ENCODE measurements at places on chromosomes 5 and 9.

- no peak for DNase-seq
Observed at GRCh38 chr5:112935675-112936074, 13.6 kb upstream of the REEP5 start.

DNA sequence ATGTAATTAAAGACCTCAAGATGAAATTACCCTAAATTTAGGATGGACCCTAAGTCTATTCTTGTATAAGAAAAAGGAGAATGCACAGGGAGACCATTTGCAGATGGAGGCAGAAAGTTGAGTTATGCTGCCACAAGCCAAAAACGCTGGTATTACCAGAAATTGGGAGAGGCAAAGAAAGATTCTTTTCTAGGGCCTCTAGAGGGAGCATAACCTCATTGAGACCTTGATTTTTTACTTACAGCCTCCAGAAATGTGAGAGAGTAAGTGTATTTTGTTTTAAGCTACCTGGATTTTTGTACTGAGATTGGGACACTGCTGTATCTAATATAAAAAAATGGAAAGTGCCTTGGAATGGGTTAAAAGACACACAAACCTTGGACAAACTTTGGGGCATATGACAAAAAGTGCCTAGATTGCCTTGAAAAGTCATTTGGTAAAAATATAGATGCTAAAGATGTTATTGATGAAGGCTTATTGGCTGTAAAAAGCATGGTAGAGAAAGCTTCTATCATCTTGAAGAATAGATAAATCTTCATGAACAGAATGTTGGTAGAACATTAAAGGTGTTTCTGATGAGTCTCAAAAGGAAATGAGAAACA is 174.7 kb upstream of the PRDM9 start:
- no peak for DNase-seq

DNA sequence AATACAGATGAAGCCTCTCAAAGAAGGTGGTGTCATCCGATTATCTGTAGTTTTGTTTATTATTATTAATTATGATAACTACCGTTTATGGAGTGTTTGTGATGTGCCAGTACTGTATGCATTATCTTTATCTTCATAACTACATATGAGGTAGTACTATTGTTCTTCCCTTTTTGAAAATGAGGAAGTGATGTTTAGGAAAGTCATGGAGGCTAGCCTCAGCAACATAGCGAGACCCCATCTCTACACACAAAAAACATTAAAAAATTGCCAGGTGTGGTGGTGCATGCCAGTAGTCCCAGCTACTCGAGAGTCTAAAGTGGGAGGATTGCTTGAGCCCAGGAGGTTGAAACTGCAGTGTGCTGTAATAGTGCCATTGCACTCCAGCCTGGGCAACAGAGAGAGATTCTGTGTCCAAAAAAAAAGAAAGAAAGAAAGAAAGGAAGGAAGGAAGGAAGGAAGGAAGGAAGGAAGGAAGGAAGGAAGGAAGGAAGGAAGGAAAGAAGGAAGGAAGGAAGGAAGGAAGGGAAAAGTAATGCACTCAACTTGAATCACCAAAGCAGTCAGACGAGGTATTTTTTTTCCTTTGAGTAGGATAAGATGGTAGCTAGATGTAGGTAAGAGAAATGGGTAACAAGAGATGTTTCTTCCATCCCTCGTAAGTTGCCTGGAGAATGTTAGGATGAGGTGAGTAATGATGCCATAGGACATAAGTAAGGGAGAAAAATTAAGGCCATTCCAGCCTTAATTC is 47.8 kb downstream of the PAM start:
- no peak for DNase-seq

DNA sequence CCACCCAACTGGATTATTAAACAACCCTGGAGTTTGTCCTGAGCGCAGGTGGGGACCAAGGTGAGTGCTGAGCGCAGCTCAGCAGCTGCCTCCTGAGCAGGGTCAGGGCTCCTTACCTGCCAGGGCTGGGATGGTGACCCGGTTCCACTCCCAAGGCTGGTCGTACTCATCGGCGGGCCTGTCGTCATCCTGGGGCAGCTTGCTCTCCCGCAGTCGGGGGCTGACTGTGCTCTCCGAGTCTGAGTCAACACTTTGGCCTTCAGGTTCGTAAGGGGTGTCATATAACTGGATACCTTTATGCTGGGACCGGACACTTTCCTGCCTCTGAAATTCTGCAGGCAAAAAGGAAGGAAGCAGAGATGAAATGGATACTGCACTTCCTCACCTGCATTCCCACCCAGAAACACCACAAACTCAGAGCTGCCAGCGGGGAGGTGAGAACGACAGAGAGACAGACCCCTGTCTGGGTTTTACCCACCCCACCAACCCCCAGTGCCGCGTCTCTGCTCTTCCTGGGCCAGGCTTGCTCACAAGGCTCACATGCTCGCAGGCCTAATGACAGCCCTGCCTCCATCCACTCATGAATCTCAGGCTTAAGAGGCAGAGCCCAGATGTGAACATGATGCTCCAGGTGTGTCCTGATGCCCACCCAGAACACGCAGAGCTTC is 70.7 kb upstream of the SLC25A51 start:
- DNase-seq: no peak

GRCh38 chr9:94956731-94957130 is 230.2 kb downstream of the AOPEP start:
- no peak for DNase-seq

DNA sequence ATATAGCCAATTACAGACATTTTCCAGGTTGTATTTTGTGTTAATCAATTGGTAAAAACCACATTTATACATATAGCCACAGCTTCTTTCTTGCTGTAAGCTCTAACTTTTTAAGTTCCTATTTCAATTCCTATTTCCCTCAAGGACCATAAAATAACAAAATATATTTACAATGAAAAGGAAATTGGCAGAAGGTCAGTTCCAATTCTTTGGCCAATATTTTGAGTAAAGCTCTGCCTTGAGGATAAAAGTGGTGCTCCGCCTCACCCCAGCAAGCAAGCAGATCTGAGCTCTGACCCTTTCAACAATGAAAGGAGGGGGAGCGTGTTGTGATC is 203.4 kb upstream of the RASEF start:
- DNase-seq: no peak

DNA sequence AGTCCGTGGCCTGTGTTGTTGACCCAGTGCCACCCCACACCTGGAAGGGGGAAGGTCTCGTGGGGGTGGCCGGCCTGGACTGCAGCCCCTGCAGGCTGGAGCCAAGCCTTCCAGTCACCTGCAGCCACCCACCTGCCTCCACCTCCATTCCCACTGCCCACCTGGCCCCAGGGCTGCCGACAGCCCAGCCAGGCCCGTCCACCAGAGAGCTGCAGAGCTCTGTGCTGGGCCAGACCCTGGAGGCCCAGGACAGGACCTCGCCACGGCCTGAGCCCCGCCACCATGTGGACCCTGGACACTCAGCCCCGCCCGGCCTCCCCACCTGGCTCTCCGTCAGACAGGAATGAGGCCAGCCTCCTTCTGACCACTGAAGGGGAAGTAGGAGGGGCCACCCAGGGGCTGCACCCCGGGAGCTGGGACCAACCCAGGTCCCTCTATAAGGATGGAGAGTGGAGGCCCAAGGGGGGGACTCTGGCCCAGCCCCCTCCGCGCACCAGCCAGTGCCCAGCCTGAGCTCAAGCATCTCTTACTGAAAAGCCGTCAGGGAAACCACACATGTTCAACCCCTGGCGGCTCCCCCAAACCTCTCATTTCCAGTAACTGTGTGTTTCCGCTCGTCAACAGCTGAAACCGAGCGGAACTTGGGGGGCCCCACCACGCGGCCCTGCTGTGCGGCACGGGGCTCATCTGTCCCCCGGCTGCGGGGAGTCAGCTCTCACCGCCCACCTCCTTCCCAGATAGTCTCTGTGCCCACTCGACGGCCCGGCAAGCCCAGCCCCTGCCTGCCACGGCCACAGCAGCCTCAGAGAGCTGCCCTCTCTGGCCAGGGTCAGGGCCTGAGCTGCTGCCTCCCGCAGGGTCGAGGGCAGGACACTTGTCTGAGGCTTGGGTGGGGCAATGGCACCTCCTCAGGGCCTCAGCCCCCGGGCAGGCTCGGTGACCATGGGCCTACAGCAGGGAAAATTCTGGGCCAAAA is 12.8 kb downstream of the NOTCH1 start:
- peak; percentile 66 for DNase-seq

- DNase-seq: no peak
Observed at GRCh38 chr5:142860270-142860669, 90.1 kb downstream of the ARHGAP26 start.

DNA sequence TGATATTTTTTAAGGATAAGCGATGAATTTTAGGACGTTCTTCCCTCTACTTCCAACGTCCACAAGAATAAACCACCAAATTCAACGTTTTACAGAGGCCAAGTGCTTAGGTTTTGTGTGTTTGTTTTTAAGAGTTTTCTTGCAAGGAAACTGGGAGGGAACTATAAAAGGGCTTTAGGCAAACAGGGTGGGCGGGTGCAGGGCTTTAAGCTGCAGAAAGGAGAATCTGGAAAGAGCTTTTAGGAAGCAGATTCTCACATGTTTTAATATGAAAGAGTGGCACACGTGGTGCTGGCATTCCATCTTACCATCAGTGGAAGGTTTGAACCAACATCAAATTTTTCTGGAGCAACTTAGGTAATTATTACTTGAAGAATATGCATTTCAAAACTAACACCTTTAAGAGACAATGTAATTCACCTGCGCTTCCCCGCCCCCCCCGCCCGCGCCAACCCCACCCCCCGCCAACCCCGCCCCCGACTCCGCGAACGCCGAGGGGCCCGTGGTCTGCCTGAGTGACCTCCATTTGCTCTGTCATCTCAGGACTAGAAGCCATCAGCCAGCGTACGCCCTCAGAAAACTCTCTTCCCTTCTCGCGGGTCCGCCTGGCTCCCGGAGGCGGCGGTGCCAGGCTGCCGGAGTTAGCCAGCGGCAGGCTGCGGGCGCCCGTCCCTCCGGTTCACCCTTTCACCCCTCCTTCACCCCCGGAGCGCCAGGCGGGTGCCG is 911 bp upstream of the PIK3R1 start:
- no peak for DNase-seq

DNA sequence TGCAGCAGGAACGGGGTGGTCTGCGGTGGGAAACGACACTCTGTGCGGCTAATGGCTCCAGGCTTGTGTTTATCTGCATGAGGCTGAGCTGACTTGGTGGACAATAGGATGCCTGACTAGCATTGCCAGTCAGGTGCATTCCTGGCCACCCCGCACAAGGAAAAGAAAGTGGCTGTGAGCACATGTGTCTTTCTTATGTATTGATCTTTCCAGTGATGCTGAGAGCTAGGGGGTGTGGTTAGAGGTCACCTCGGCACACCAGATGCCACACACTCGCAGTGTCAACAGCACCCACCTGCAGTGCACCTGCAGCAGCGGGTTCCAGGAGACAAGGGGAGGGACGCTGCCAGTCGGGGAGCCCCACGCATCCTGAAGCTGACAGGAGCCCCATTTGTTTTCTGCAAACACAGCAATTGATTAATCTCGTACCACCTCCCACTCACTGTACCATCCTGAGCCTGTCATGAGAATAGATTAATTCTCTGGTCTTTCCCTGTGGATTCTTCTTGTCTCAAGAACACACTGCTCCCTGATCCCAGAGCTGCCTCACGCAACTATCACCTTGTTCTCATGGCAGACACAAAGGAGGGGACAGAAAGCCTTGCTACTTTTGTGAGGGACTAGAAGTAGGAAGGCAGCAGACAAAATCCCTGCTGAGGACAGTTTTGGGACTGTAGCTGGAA is 251.7 kb upstream of the WWC1 start:
- no peak for DNase-seq

- no peak for DNase-seq
Observed at GRCh38 chr5:130692770-130693169, 472.3 kb downstream of the HINT1 start.

DNA sequence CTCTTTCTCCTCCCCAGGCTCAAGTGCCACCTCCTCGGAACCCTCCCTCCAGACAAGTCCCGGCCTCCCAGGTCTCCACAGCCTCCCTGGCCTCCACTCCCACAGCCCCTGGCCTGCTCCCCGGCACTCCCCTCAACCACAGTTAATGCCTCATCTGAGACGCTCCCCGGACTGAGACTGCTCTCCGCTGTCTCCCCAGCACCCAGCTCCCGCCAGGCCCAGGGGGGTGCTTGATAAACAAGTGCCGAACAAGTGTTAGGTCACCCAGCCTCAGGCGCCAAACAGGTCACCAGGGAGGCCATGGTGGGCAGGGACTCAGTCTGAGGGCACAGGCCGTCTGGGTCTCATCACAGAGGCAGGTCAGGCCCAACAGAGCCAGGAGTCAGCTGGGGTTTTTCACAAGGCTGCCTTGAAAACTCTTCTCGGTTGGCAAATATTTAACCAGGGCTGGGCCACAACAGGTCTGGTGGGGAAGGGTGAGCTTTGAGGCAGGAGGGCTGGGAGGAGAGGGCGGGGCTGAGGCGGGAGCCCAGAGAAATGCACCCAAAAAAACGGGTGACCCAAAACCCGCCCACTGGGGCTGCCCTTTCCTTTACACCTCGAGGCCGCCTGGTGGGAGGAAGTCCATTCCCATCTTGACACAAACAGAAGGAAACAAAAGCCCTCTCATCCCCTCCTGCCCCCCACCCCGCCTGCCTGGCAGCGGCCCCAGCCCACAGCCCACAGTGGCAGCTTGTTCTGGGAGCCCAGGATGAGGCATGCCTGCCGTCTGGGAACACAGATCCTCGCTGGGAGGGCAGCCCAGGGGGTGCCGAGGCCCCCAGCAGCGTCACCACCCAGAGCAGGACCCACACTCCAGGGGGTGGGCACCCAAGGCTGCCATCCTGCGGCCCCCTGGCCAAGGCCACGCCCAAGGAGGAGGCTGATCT is 66.6 kb upstream of the STXBP1 start:
- no peak for DNase-seq

- DNase-seq: no peak
Observed at GRCh38 chr5:602466-603035, 9.6 kb upstream of the CEP72 start.

DNA sequence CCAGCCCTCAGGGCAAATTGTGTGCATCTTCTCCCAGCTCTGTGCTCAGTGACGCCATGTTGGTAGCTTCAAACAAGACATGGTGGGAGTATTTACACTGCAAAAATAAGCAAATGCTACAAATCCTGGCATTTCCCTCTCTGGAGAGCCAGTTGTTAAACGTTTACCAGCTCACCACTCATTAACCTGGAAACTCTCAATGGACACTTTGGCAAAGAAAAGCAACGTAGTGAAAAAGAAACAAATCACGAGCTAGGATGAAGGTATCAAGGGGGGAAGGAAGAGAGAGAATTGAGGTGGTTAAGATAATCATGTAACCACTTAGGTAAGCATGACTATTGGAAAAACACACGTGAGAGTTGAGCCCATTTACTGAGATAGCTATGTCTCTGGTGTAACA is 72.5 kb downstream of the MRPS30 start:
- no peak for DNase-seq

DNA sequence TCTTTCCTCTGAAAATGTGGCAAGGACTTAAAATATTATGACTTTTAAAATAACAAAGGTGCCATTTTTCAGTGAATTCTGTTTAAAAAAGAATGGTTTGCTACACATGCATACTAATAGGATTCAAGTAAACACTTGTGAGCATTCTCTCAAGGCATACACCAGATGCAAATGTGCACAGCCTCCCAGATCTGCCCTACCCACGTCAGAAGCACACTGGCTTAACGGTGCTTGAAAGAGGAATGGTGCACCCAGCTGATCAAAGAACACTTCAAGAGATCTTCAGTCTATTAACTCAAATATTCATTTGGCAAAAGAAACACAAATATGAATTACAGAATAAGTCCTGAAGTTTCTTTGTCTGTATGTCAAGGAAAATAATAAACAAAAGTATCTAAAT is 15.8 kb downstream of the GABRB2 start:
- no peak for DNase-seq

GRCh38 chr9:133356391-133357091 is at the start of the genes SURF1 and SURF2:
Gene SURF1 (minus strand): TSS chr9:133356487. CDS start chr9:133356453, 34 bp downstream.
Gene SURF2 (plus strand): TSS chr9:133356550. CDS start chr9:133356593, 43 bp downstream.
- peak; percentile 83 for DNase-seq

- no peak for DNase-seq
Observed at GRCh38 chr5:34652914-34653313, 3.2 kb upstream of the RAI14 start.
